ENCODE measurements at places on chromosomes 3 and 15.

DNA sequence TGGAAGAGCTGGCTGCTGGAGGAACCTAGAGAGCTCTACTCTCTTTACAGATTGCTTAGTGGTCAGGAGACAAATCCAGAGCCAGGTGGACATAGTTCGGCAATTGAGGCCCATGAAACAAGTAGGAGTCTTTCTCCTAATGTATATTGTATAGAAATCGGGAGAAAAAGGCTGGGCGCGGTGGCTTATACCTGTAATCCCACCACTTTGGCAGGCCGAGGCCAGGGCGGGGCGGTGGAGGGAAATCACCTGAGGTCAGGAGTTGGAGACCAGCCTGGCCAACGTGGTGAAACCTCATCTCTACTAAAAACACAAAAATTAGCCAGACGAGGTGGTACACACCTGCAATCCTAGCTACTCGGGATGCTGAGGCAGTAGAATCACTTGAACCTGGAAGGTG lies 10.8 kb downstream of the RAD54L2 start:
- no peak for DNase-seq

DNA sequence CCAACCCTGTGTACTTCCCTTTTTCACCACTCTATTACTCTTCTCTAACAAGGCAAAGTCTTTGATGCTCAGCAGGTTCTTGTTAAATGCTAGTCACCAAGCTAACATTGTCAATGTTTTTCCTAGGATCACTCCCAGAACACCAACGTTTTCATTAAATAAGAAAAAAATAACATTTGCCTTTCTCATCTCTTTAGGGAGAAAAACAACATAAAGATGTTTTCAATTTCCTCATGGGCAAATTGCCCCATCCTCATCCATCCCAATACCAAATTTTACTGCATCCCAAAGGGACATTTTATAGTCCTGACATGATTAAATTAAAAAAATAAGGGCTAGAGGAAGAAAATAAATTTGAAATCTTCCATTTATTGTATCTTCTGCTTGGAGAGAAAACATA lies 106.5 kb downstream of the SUCNR1 start:
- DNase-seq: no peak

- no peak for DNase-seq
These were observed 29.3 kb upstream of the INSYN1 start for GRCh38 chr15:73782344-73782959.

DNA sequence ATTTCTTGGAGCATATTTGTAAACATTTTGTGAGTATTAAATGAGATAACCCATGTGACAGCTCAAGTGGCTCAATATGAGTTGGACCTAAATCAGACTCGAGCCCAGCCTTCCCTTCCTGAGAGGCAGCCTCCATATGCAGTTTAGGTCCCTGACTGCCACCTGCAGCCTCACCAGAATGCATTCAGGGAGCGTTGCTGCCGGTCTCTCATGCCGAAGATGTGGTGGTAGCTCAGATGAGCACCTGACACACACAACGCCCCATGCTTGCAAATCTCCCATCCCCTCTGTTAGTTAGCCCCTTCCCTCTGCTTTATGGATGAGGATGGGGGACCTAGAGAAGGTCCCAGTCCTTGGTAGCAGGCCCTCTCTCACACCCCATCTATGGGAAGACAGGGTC lies 9.2 kb downstream of the ST6GAL1 start:
- DNase-seq: no peak

DNA sequence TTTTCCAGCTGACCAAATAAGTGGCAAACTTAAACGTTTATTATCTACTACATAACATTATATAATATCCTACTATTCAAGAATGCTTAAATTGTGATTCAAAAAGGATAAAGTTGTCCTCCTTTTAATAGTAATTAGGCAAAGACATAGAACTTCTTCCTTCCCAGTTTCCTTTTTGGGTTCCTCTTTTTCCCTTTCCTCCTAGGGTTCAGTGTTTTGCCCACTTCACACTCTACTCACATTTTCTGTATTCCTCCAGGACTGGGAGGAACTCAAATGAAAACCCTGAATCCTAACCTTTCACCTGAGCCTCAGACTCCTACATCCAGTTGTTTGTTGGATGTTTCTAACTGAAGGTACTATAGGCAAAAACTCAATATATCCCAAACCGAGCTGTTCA lies 132.5 kb downstream of the PEAK1 start:
- no peak for DNase-seq

DNA sequence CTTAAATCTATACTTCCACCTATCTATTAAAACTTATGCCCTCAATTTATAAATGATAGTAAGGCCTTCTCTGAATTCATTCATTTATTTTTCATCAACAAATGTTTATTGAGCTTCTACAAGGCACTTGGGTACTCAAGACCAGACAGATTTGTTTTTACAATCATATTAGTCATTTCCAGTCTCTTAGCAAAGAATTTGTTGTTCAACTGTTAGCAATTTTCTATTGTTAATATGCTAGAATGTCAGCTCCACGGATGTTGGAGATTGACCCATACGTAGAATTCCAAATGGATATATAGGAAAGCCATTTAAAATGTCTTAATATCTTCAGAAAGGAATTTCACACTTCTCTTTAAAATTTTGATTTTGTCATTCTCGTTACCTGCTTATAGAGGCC lies 36.7 kb downstream of the ZBTB38 start:
- no peak for DNase-seq

DNA sequence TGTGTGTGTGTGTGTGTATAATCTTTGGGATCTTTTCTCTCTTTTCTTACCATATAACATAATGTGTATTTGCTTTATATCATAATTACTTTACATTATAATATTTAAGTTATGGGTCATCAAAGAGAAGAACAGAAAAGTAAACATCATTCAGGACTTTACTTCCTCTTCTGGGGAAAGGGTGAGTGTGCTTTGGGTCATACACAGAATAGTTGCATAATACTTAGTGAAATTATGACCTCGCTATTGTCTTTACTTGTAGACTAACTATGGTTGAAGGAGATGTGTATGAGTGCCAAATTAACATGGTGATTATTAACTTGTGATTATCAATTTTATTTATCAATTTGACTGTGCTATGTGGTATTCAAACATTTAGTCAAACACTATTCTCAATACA lies 1086.9 kb downstream of the DIPK2A start:
- DNase-seq: no peak

DNA sequence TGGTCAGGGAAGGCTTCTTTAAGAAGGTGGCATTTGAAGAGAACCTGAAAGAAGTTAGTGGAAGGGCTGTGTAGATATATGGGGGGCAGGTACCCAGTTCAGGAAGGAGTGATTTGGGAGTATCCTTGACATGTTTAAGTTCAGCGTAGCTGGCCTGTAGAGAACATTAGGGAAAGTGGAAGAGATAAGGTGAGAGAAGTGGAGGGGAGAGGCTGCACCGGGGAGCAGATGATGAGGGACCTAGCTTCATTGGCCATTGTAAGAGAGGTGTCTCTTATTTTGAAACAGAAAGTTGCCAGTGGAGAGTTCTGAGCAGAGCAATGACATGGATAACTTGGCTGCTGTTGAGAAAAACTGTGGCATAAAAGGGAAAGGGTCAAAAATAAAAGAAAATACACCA lies 44.6 kb upstream of the MME start:
- no peak for DNase-seq

GRCh38 chr15:78040653-78041244 lies 36.8 kb downstream of the TBC1D2B start:
- DNase-seq: no peak

GRCh38 chr3:134527538-134528186 lies 41.8 kb downstream of the CEP63 start:
- no peak for DNase-seq

DNA sequence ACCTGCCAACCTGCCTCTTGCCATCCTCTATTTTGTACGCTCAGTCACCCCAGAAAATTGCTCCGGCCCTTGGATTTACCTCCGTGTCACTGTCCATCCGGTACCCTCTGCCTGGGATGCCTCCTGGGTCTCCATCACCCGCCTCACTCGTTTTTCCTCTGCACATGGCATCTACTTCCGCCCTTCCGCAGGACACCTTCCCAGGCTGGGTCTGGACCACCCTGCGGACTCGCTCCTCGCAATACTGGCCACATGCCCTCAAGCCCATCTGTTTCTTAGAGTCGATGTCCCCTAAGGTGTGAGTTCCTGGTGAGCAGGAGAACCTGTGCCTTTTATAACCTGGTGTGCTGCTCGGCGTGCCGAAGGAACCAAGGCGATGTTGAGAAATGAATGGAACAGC lies 58.5 kb downstream of the APBA2 start:
- DNase-seq: no peak

GRCh38 chr3:37765591-37766488 lies 95.8 kb upstream of the CTDSPL start:
- DNase-seq: no peak

DNA sequence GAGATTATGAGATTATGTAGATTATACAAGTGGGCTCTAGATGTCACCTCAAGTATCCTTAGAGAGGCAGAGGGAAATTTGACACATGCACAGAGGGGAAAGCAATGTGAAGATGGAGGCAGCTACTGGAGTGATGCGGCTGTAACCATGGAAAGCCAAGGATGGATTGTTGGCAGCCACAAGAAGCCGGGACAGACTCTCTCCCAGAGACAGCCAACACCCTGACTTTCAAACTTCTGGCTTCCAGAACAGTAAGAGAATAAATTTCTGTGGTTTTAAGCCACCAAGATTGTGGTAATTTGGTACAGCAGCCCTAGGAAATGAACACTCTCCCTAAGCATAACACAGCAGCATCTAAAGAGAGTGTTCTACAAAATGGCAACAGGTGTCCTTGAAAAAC lies 34.4 kb upstream of the PRICKLE2 start:
- DNase-seq: no peak
